Ovary (tissue), 10 donors: ENCODE measurements at places on chromosomes 3 and 15. TPM values are rescaled to one million over a fixed set of nuclear protein-coding genes. Genes with fewer than 3 reads are reported as not detected.
A peak's percentile ranks its signal among the peaks of the same experiment; 100 is the strongest.

Gene RTP4
- 0.24 TPM for total RNA-seq

Gene PRR20G
- not detected for total RNA-seq

Gene ZKSCAN7
- 7.3 TPM for total RNA-seq

Gene NPAP1
- 0.33 TPM for total RNA-seq

Gene STXBP5L
- total RNA-seq, result 29.0 TPM

Gene SEC22C
- total RNA-seq, result 33.7 TPM

Gene DUOXA2
- total RNA-seq, result not detected

Gene TM4SF1
- total RNA-seq, result 35.6 TPM

Gene HRG
- total RNA-seq, result not detected

Gene ASB14
- total RNA-seq, result not detected

GRCh38 chr15:41936649-41937567 is 35.4 kb downstream of the EHD4 start:
- H3K4me1 ChIP-seq, result no peaks in the 10 kb centered on the region
- H3K27me3 ChIP-seq, result no peaks in the 10 kb centered on the region

DNA sequence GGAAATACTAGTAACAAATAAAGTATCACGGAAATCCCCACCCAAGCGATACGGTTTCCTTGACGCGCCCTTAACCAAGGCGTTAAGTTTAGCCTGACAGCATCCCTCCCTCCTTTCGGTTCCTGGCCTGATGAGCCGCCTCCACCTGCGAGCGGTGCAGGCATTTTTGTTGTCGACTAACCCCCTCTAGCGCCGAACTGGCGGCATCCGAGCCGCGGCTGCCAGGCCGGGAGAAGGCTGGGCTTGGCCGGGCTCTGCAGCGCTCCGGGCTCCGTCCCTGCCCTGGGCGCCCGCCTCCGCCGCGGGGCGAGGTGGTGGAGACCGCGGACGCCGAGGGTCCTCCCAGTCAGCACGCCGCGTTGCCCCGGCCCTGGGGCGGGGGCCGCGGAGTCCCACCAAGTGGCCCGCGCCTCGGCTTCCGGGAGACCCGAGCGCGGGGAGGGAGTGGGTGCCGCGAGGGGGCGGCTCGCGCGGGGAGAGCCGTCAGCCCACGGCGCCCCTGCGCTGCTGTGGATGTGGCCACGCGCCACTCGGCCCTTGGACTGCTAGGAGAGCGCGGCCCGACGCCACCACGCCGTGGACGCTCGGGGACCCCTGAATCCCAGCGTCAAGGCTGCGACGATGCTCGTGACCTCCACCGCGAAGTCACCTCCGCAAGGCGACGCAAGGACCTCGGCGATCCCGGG is 1.1 kb upstream of the EPHA6 start:
- H3K4me3 ChIP-seq, result peak overlapping the region; percentile 41
- peak; percentile 86 for DNase-seq
- H3K36me3 ChIP-seq, result no peaks in the 10 kb centered on the region
- peak overlapping the region; percentile 77 for H3K27ac ChIP-seq
- no peaks in the 10 kb centered on the region for H3K27me3 ChIP-seq
- H3K4me1 ChIP-seq, result no peaks in the 10 kb centered on the region

- DNase-seq, result no peak
- peaks cover 1% of the 10 kb centered on the region for H3K4me1 ChIP-seq
- H3K4me3 ChIP-seq, result no peak overlapping the region
- H3K36me3 ChIP-seq, result no peaks in the 10 kb centered on the region
These were observed 11.7 kb downstream of the PLCB2 start for GRCh38 chr15:40295877-40296560.

DNA sequence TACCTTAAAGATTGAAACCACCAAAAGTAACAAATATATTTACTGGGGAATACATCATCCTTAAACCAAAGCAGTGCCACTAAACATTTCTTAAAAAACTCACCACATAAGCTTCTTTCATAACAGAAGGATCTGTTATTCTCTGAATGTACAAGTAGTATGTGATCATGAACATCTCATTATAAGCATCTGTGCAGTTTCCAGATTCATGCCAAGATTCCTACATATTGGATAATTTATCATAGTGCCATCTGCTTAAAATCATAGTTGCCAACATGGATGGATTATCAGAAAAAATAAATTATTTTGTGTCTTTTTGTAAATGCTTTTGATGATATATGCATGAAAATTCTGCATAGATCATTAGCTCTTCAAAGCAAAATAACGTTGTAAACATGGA is 21.8 kb upstream of the BCHE start:
- H3K27ac ChIP-seq, result no peak overlapping the region
- no peak for DNase-seq
- no peaks in the 10 kb centered on the region for H3K27me3 ChIP-seq
- H3K4me3 ChIP-seq, result no peak overlapping the region
- no peaks in the 10 kb centered on the region for H3K4me1 ChIP-seq

DNA sequence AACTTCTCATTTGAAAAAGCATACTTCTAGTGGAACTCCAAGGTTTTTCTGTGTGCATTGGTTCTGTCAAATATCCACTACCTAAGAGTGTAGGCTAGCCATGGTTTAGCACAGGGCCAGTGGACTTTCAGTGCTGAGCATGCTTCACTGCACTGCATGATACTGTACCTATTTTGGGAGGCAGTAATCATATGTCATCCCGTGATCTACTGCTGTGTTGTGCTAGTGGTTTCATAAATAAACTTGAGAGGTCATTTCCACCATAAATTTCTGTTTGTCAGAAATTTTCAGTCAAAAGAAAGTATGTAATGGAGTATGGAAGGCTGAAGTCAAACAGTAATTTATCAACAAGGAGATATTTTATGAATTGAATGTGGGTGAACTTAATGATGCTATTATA is 203.6 kb downstream of the ROBO1 start:
- no peaks in the 10 kb centered on the region for H3K4me1 ChIP-seq
- no peak overlapping the region for H3K27ac ChIP-seq
- DNase-seq, result no peak
- no peak overlapping the region for H3K4me3 ChIP-seq
- H3K27me3 ChIP-seq, result no peaks in the 10 kb centered on the region
- H3K36me3 ChIP-seq, result no peaks in the 10 kb centered on the region

DNA sequence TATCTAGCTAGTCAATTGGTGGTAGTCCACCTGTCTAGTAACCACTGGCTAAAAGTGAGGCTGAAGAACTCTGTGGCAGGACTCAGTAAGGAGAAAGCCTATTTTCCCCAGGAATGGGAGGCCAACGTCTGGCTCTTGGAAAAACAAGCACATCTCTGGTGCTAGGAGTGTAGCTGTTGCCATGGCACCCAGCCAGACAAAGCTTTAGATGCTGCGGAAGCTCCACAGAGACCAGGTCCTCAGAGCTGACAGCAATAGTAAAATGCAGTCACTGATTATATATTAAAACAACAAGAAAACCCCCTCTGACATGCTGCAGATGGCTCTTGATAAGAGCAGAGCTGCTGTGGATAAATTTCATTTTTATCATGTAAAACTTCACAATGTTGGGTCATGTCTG is 124.9 kb upstream of the STRIT1 start:
- no peak for DNase-seq
- H3K27ac ChIP-seq, result no peak overlapping the region
- no peaks in the 10 kb centered on the region for H3K27me3 ChIP-seq
- H3K4me1 ChIP-seq, result no peaks in the 10 kb centered on the region

GRCh38 chr15:67085237-67085817 is 19.9 kb downstream of the SMAD3 start:
- no peak overlapping the region for H3K27ac ChIP-seq
- H3K27me3 ChIP-seq, result no peaks in the 10 kb centered on the region
- H3K36me3 ChIP-seq, result no peaks in the 10 kb centered on the region
- no peak overlapping the region for H3K4me3 ChIP-seq

DNA sequence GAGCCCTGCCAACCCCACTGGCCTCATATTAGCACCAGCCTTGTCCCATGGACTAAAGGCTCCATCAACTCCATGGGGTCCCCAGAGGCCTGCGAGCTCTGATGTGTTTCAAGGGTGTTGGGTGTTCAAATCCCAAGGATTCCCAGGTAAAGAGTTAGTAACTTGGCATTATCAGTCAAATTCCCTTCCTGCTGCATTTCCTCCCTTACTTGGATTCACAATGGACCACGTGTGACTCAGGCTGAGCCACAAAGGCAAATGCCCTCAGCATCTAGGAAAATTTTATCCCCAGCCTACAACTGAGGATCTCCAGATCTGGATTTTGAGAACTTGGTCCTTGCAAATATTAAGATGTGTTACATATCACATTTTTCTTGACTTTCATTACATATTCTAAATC is 58.8 kb downstream of the GADL1 start:
- no peak overlapping the region for H3K27ac ChIP-seq
- H3K4me1 ChIP-seq, result no peaks in the 10 kb centered on the region
- H3K27me3 ChIP-seq, result no peaks in the 10 kb centered on the region
- H3K4me3 ChIP-seq, result no peak overlapping the region
- H3K36me3 ChIP-seq, result no peaks in the 10 kb centered on the region

DNA sequence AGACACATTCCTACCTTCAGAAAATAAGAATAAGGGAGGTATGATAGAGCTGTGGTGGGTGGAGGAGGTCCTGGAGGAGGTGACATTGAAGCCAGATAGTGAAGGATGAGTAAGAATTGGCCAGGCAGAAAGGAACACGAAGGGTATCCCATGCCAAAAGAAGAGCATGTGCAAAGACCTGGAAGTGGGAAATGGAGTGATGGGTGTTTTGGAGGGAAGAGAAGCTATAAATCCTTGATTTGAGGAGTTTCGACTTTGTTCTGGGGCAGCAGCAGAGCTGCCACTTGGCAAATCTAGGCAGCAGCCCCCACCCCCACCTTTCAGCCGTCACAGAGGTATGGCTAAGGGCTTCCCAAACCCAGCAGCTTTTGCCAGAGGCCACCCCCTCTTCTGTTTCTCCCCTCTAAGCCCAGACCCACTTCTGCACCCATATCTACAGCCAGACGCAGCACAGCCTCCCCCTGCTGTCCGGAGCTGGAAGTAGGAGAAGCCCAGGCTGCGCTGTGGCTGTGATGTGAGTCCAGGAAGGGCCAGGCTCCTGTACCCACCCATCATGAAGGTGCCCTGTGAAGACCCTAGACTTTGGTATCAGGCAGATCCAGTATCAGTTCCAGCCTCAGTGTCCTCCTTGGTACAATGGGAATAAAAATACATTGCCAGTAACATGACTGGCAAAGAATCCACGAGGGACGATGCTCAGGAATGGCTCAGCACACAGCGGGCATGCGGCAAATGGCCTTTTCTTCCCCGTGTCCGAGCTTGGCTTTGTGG is 188.7 kb upstream of the LINGO1 start:
- H3K4me3 ChIP-seq, result no peak overlapping the region
- H3K27me3 ChIP-seq, result no peaks in the 10 kb centered on the region
- H3K27ac ChIP-seq, result no peak overlapping the region
- no peaks in the 10 kb centered on the region for H3K4me1 ChIP-seq
- no peaks in the 10 kb centered on the region for H3K36me3 ChIP-seq

GRCh38 chr3:17195856-17196604 is 311.3 kb downstream of the PLCL2 start:
- DNase-seq, result no peak
- H3K4me1 ChIP-seq, result peaks cover 6% of the 10 kb centered on the region
- no peak overlapping the region for H3K27ac ChIP-seq
- H3K4me3 ChIP-seq, result no peak overlapping the region
- no peaks in the 10 kb centered on the region for H3K36me3 ChIP-seq

- H3K36me3 ChIP-seq, result no peaks in the 10 kb centered on the region
- H3K4me1 ChIP-seq, result peaks cover 6% of the 10 kb centered on the region
- DNase-seq, result no peak
- H3K27me3 ChIP-seq, result no peaks in the 10 kb centered on the region
- no peak overlapping the region for H3K4me3 ChIP-seq
These were observed 22.4 kb downstream of the ARL8B start for GRCh38 chr3:5144316-5144994.

- H3K27ac ChIP-seq, result no peak overlapping the region
- DNase-seq, result no peak
- no peaks in the 10 kb centered on the region for H3K36me3 ChIP-seq
- no peak overlapping the region for H3K4me3 ChIP-seq
- H3K4me1 ChIP-seq, result no peaks in the 10 kb centered on the region
These were observed 354.4 kb downstream of the NTRK3 start for GRCh38 chr15:87901926-87902690.

- H3K4me3 ChIP-seq, result no peak overlapping the region
- no peak overlapping the region for H3K27ac ChIP-seq
- no peaks in the 10 kb centered on the region for H3K27me3 ChIP-seq
- no peaks in the 10 kb centered on the region for H3K4me1 ChIP-seq
These were observed 12.7 kb upstream of the ZNF609 start for GRCh38 chr15:64447536-64448315.

DNA sequence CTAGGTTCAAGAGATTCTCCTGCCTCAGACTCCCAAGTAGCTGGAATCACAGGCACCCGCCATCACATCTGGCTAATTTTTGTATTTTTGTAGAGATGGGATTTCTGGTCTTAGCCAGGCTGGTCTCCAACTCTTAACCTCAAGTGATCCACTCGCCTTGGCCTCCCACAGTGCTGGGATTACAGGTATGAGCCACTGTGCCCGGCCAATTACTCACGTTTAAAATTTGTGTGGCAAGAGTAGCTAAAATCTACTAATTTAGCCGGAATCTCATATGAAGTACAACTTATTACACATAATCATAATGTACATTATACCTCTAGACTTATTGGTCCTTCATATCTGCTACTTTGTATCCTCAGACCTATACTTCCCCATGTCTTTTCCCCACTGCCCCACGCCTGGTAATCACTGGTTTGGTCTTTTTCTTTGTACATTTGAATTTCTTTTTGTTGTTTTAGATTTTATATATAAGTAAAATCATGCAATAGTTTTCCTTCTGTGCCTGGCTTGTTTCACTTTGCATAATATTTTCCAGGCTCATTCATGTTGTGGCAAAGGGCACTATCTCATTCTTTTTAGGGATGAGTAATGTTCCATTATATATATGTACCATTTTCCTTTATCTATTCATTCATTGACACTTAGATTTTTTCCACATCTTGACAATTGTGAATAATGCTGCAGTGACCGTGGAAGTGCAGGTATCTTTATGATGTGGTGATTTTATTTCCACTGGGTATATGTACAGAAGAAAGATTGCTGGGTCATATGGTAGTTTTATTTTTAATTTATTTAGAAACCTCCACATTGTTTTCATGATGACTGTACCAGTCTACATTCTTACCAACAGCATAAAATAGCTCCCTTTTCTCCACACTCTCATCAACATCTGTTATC is 605.0 kb upstream of the CBLB start:
- DNase-seq, result no peak
- H3K27me3 ChIP-seq, result no peaks in the 10 kb centered on the region
- H3K27ac ChIP-seq, result no peak overlapping the region
- H3K4me3 ChIP-seq, result no peak overlapping the region
- H3K36me3 ChIP-seq, result no peaks in the 10 kb centered on the region
- no peaks in the 10 kb centered on the region for H3K4me1 ChIP-seq

DNA sequence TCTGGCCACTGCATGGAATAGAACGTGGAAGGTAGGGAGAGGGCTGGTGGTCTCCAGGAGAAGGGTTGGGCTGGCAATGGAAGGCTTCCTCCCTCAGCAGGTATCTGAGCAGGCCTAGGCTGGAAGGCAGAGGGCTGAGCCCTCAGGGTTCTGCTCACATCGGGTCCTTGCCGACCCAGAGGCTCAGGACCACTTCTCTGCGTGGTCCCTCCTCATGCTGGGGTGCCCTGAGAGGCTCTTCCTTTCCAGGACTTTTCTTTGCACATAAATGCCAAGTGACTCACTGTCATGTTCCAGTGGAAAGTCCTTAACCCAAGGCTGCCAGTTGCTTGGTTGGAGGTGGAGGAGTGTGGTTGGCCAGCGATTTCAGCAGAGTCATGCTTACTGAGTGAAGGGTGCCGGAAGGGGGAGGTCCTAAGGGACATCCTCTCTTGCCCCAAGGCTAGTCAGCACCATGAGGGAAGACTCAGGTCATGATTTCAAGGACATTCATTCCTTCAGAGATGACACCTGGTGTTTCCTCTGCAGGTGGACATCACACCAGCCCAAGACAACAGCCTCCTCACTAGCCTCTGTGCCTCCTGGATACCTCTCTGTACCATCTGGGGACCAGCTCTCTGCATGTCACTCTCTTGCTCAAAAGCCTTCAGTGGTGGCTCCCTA is 8.2 kb downstream of the SLC6A6 start:
- no peak overlapping the region for H3K27ac ChIP-seq
- no peak overlapping the region for H3K4me3 ChIP-seq
- no peaks in the 10 kb centered on the region for H3K36me3 ChIP-seq
- H3K4me1 ChIP-seq, result peaks cover 27% of the 10 kb centered on the region
- H3K27me3 ChIP-seq, result no peaks in the 10 kb centered on the region
